ENCODE measurements at places on chromosomes 6 and 20.
A peak's percentile ranks its signal among the peaks of the same experiment; 100 is the strongest.

- DNase-seq, result no peak
Measured at GRCh38 chr6:101114703-101115102, 233.6 kb upstream of the ASCC3 start.

GRCh38 chr20:41169791-41170351 lies 32.5 kb downstream of the PLCG1 start:
- DNase-seq, result no peak

DNA sequence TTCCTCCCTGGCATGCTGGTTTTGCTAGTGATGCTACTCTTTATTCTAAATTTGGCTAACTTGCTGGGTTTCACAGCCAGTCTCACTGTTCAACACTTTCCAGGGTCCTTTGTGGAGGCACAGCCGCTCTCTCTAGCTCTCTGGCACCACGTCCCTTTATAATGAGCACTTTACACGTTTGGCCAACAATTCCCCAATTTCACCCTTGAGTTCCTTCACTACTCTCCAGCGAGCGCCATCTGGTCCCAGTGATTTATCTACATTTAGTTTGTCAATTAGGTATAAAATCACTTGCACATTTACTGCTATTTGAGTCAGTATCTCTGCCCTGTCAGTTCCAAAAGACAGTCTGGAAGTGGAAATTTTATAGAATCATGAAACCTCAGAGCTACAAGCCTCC lies 241.9 kb upstream of the MOCS1 start:
- DNase-seq, result no peak

GRCh38 chr6:149138699-149139294 lies 178.7 kb upstream of the TAB2 start:
- DNase-seq, result no peak

GRCh38 chr6:155215906-155216305 lies 47.9 kb upstream of the CLDN20 start:
- DNase-seq, result no peak

DNA sequence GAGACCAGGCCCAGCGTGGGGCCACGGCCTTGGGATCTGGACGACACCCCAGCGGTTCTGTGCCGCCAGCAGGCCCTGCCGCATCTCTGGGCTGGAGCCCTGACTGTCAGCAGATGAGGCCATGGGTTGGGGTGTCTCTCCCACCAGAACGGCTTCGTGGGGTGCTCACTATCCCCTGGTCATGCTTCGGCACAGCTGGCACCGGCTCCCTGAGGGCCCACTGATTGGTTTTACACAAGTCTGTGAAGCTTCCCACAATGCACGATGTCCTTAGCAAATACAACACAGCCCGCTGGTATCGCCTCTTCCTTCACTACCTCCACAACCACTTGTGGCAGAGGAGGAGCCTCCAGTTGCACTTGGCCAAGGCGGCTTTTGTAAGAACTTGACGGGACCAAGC lies 94.3 kb downstream of the THBS2 start:
- DNase-seq, result no peak

- no peak for DNase-seq
Measured at GRCh38 chr6:13166916-13167315, 161.4 kb downstream of the TBC1D7 start.

DNA sequence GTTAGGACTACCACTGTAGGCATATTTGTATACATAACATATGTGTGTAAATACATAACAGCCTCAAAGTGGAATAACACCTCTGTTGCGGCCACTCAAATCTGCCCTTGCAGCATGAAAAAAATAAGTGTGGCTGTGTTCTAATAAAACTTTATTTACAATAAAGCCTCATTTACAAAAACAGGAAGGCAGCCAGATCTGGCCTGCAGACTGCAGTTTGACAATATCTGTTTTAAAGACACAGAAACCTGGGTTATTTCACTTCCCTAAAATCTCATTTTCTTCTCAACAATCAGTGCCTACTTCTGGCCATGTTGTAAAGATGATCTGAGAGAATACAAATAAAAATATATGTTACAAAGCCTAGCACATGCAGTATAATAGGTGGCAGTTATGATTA lies 53.9 kb upstream of the SCML4 start:
- DNase-seq, result peak; percentile 59

DNA sequence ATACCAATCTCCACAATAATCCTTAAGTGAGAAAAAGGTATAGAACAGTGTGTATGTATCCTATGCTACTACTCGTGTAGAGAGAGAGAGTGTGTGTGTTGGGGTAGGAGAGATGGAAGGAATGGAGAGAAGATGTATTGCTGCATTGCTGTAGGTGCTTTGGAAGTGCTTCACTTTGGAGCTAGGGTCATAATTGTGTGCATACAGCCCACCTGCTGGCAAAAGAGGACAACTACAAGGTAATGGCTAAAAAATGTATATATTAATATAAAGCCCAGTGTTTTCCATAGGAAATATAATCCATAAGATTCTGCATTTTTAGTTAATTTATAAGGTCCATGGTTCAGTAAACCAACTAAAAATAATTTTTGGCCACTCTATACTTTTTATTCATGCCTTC lies 36.1 kb downstream of the SERAC1 start:
- DNase-seq, result peak; percentile 14

GRCh38 chr6:81624453-81624852 lies 128.0 kb downstream of the TENT5A start:
- DNase-seq, result no peak

DNA sequence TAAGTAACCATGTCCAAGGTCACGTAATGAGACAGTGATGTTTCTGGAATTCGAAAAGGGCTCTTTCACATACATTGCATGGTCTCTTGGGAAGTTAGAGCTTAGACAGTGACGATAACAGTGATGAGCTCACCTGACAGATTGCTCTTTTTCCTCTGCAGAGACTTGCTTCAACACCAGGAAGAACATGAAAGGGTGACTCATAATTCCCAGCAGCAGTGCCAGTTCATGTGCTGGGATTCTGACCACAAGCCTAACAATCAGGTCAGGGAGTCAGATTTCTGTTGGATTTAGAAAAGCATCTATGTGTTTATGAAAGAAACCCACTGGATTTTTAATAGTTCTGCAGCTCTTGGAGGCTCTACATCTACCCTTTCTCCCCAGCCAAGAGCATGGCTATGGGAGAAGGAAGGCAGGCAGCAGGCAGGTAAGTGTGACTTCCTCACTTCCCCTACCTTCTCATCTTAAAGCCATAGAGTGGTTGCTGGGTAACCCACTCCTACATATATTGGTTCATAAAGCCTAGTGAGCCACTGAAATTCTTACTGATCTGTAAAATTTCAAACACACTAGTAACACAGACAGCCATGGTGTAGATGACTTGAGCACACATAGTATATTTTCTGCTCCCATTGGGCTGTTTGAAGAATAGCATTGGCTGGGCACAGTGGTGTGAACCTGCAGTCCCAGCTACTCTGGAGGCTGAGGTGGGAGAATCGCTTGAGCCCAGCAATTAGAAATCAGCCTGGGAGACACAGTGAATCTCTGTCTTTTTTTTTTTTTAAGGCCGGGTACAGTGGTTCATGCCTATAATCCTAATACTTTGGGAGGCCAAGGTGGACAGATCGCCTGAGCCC lies 44.4 kb upstream of the LOC128125822 start:
- DNase-seq, result no peak

- no peak for DNase-seq
Measured at GRCh38 chr6:150091476-150091875, 22.6 kb upstream of the ULBP3 start.

GRCh38 chr6:52227495-52227894 lies 16.8 kb downstream of the IL17F start:
- no peak for DNase-seq

GRCh38 chr6:85865420-85866369 lies 223.0 kb upstream of the SYNCRIP start:
- DNase-seq, result no peak

DNA sequence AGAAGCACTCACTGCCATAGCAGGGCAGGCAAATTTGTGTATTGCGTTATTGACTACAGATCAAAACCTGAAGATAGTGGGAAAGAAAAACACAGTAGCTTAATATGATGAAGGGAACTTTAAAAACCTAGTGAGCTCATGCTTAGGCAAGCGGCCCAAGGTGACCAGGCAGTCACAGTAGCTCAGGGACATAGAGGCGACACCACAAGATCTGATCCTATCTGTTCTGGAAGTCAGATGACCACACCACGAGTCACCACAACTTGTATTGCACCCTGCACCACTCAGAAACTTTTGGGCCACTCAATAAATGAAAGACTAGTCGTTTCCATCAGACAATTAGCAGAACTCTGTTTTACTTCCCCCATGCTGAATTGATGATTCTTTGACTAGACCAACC lies 4.9 kb downstream of the CLIC5 start:
- no peak for DNase-seq

DNA sequence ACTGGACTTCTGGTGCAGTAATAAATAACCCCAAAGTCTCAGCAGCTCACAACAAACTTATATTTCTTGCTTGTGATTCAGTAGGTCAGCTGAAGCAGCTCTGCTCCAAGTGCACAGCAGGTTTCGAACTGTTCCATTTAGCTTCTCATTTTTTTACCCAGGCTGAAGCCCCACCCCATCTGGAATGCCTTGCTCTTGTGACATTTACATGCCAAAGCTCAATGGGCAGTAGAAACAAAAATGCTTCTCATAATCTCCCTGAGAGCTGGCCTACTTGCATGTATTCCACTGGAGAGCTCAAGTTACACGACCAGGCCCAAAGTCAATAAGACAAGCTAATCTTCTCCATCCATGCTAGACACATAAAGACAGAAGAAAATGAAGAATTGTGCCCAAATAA lies 165.2 kb downstream of the HAO1 start:
- no peak for DNase-seq

DNA sequence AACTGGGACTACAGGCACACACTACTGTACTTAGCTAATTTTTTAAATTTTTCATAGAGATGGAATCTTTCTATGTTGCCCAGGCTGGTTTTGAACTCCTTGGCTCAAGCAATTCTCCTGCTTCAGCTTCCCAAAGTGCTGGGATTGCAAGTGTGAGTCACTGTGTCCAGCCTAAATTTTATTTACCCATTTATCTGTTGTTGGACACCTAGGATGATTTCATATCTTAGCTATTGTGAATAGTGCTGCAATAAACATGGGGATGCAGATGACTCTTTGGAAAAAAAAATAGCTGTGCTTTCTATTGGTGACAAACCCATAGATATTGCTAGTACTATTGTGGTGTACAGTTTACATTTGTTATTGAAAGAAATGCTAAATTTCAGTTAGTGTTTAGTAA lies 19.6 kb upstream of the SYNCRIP start:
- no peak for DNase-seq

DNA sequence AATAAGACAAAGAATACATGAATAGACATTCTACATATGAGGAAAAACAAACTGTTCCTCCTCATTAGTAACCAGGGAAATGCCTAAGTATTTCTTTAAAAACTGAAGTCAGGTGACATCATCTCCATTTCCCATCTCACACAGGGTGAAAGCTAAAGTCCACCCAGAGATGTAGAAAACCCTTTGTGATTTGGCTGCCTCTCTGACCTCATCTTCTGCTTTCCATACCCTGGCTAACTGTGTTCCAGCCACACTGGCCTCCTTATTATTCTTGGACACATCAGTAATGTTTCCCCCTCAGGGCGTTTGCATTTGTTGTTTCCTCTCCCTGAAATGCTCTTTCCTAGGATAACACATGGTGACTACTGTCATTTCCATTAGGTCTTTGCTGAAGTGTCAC lies 40.4 kb downstream of the ESF1 start:
- no peak for DNase-seq

GRCh38 chr6:89989742-89990141 lies 95.5 kb downstream of the GJA10 start:
- no peak for DNase-seq

DNA sequence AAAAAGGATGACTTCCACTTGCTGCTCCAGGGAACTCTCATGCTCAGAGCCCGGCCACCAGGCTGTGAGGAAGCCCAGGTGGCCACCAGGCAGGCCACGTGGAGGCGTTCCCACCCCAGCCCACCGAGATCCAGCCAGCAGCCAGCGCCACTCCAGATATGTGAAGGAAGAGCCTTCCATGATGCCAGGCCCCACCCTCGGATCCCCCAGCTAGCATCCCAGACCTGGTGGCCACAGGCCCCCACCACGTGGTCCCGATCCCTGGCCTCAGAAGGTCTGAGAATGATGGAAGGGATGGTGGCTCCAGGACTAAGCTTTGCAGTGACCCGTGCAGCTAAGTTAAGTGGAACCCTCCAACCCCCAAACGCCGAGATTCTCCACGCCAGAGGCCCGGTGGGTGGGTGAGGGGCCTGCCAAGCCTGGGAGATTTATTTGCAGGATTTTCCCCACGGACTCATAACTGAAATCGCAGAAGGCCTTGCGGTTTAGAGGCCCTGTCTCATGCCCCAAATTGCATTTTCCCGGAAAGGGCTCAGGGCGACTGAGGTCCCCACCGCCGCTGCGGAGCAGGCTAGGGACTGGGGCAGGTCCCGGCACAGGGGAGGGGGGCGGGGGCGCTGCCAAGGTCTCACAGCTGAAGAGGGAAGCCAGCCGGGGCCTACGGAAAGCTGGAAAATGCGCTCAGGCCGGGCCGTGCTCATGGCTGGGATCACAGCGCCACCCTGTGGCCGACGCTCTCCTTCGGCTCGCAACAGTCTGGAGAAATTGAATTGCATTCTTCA lies 31.1 kb upstream of the CST7 start:
- peak; percentile 79 for DNase-seq

DNA sequence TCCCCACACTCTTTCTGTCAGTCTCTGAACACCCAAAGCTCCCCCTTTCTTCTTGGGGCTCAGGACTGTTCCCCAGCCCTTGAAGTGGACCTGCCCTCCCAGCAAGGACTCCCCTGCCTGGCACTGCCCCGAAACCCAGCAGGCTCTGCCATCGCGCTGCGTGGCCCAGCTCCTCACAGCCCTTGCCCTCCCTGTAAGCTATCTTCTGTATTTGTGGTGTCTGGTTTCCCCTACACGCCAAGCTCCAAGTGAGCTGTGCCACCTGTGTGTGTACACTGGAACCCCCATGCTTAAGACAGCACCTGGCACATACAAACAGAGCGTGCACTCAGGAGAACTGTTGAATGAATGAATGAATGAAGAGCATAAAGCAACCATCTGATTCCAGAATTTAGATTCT lies 57.7 kb downstream of the TMEM242 start:
- DNase-seq, result no peak

GRCh38 chr6:152471456-152472265 lies 165.5 kb downstream of the SYNE1 start:
- no peak for DNase-seq

DNA sequence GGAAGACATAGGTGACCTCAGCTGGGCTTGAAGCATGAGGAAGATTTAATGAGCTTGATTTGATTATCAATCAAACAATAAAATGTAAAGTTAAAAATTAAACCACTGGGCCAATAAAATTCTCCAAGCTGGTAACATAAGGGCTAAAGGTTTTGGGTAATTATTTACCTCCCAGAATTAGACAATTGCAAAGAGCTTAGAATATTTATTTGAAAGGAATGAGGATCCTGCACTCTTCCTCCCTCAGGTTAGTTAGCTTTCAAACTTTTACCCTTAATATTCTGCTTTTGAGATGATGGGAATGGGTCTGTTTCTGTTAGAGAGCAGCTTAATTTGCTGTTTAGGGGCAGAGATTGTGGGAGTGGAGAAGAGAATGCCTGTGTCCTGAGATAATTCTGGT lies at the start of gene SLC17A4:
Gene SLC17A4, plus strand, starts transcription at position 208 of the 400 bp plus-strand sequence. CDS start 7,221 bp downstream, outside the sequence.
- DNase-seq, result no peak

- no peak for DNase-seq
Measured at GRCh38 chr6:38482466-38482865, 157.3 kb downstream of the BTBD9 start.

- no peak for DNase-seq
Measured at GRCh38 chr6:26359765-26360164, 5.2 kb upstream of the BTN3A2 start.

Data from inflammatory macrophage (primary cell).